Bronchial epithelial cell (primary cell): ENCODE measurements at places on chromosomes 6 and 20. TPM values are rescaled to one million over a fixed set of nuclear protein-coding genes. Genes with fewer than 3 reads are reported as not detected.

Gene LZTS3
- 11.3 and 20.0 TPM in 2 replicates for total RNA-seq

Gene DZANK1
- total RNA-seq = 0.26 and 0.64 TPM in 2 replicates

Gene TOX2
- not detected in 2 replicates for total RNA-seq

Gene VWA7
- 0.26 and 1.4 TPM in 2 replicates for total RNA-seq

Gene GGTLC1
- total RNA-seq = not detected in 2 replicates

Gene HTR1E
- total RNA-seq = not detected in 2 replicates
